ENCODE measurements at places on chromosomes 1 and 21.

DNA sequence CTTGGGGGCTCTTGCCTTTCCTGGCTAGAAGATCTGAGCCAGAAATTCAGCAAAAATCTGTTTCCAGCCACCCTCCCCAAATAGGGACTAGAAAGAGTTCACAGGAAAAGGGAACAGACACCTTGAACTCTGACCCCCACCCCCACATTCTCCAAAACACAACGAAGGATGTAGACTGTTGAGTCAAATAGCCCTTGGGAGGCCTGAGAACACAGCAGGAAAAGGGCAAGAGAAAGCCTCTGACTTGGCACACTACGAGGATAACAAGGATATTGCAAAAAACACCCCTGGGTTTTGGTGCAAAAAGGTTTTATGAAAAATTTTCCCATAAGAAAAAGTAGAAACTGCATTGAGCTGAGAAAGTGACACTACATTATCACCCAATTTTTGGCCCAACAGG lies 1.9 kb upstream of the YRDC start:
- DNase-seq = no peak

- no peak for DNase-seq
Observed at GRCh38 chr1:219109424-219110018, 64.2 kb upstream of the LYPLAL1 start.

GRCh38 chr1:89199525-89200031 lies 836 bp upstream of the GBP4 start:
- no peak for DNase-seq

GRCh38 chr21:29557200-29557599 lies 258.5 kb downstream of the BACH1 start:
- DNase-seq = no peak

DNA sequence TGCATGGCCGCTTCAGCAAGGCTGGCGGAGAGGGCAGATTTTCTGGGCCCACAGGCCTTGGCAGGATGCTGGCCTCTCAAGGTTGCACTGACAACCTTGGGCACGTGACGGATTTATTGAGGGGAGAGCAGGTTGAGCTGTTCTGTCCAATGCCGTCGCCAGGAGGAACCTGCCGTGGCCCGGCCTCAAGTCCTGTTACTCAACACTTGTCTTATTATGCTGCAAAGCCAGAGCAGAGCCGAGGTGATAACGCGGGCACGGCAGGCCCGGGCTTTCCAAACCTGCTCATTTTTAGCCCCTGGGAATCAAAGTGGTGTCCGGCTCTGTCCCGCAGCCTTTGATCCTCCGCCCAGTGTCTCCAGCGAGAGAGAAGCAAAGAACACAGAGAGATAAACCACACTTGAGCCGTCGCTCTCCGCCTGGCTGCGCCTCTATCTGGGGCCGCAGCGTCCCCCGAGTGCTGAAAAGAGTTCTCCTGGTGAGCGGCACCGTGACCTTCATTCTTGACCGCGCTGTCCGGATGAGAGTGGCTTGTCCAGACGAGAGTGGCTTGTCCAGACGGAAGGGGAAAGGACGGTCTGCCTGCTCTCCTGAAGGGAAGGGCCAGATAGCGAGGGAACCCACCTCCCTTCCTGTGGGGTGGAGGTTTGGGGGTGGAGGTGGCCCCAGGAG lies 162.3 kb upstream of the ARHGEF16 start:
- DNase-seq = no peak

GRCh38 chr1:95865769-95866168 lies 631.8 kb downstream of the RWDD3 start:
- no peak for DNase-seq

DNA sequence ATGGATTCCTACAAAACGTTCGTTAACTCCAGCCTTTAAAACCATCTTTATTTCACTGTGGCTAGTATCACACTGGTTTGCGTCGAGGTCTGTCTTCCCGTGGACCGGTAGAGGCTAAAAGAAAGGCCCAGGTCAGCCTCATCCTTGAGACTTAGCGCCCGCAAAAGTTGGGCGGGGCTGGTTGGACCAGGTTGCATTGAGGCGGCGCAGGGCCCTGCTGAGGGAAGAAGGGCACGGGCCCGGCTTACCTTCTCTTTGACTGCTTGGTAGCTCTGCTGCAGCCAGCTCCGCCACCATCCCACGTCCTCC lies 455 bp downstream of the BSDC1 start:
- DNase-seq = no peak

DNA sequence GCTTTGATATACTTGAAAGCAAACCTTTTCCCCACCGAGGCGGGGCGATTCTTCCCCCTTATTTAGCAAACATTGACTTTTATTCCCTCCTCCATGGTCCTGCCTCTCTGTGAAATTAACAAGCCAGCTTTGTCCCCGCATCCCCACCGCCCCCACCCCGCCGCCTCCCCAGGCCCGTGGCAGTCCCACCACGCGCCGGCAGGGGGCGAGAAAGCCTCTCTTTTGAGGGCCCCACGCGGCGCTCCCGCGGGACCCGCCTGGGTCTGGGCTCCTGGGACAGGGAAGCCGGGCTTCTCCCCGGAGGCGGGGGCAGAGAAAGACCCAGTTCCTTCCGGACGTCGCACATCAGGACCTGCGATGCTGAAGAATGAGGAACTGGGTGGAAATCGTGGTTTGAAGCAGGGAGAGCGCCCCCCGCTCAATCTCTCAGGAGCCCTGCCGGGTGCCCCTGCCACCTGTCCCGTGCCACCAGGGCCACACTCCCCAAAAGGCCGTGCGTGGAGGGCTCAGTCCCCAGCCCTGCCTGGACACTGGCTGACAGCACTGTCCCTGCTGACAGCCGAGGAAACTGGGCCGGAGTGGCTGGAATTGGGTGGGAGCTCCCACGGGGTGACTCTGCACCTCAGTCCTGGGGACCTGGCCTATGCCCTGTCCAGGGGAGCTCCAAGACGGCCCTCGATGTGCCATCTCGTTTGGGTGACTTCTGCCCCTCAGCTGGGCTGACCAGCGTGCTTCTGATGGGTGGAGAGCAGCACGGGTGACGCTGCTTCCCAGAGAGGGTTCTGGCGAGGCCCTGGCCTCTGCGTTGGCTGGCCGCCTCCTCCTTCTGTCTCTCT lies 8.6 kb upstream of the ACTRT2 start:
- DNase-seq = peak; percentile 43

DNA sequence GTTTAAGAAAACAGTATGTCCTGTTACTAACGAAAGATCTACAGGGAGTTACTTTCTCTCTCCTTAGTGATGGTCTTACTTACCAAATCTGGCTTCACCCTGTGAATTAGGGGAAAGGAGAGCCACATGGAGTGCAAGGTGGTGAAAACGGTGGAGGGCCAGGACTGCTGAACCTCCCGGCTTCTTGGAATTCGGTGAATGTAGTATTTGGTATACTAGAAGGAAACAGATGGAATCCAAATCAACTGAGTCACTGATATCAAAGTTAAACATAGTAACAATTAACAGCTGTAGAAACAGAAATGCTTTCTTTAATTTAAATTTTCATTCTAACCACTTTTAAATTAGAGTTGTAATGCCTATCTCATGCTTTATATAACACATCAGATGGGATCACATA lies 45.7 kb downstream of the ALG14 start:
- DNase-seq = no peak

GRCh38 chr1:164637461-164638375 lies 78.7 kb downstream of the PBX1 start:
- no peak for DNase-seq

- DNase-seq = peak; percentile 68
Observed at GRCh38 chr1:112707221-112708001, 484 bp upstream of the RHOC start.

DNA sequence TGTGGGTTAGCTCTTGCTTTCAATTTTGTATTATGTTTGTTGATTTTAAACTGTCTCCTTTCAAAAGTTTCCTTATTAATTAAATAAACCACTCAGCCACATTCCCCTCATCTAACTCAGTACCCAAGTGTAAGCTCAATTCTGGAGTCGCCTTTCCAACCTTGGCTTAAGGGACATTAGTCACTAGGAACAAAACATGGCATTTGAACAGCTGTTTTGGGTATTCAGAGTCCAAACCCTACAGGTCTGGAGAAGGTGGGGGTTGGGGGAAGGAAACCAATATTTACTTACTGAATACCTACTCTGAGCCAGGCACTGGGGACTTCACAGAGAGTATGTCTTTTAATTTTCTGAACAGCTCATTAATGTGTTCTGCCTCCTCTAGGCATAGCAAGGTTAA lies 117.2 kb upstream of the JUN start:
- no peak for DNase-seq

Data from stimulated activated naive B cell treated with anti-CD40 and anti-IgM and Interleukin-4, amounts not matched to agents 10 μg/mL and 1 μg/mL and 100 μg/mL, for 72 hours (primary cell).